ENCODE measurements at places on chromosomes 7 and 10.

DNA sequence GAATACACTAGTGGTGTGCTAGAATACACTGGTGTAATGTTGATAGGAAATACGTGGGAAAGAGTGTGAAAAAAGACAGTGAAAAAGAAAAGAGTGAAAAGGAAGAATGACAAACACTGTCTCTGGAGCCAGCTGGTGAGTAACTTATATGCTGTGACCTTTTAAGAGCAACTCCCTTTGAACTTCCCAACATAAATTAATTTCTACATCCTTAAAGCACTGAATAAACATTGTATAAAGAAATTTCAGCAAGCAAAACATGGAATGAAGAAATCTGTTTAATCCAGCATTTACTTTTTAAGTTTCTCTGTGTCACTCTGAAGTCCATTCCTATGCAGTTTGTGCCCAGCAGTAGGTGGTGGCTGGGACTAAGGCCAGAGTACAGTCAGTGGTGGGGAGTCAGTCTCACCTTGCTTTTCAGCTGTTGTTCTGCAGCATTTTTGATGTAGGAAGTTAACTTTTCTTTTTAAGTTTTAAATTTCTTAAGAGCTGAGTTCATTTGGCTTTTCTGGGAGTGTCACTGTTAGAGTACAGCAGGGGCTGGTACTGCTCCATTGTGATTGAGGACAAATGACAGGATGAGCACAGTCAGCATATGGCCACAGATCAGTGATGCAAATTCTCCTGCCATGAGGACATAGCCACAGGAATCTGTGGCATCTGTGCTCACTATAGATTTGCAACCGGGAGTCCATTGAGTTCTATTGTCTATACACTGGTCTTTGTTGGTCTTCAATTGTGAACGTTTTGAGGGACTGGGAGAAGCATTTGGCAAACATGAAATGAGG lies 321.8 kb downstream of the ZNF248 start:
- no peak for DNase-seq

DNA sequence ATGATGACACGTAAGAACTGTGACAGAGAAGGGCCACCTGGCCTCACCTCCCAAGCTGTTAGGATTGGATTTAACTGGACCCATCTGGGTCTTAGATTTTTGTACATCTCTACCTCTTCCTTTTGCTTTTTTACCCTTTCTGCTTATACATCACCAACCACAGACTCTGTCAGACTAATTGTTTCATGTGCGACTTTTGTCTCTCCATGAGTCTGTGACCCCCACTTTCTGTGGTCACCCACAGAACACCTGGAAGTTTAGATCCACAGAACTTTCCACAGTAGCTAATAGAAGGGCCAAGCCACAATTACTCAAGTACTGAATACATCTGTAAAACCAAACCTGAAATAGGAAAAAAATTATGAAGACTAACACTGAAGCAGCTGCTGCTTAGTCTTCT lies 23.1 kb downstream of the SEC31B start:
- no peak for DNase-seq

GRCh38 chr7:141709318-141709717 lies 1.2 kb downstream of the WEE2 start:
- DNase-seq = no peak

- no peak for DNase-seq
Observed at GRCh38 chr7:116257156-116257555, 46.8 kb downstream of the TES start.

- DNase-seq = no peak
Observed at GRCh38 chr7:109235316-109235715, 665.6 kb downstream of the DNAJB9 start.

GRCh38 chr10:288316-289200 lies 153.3 kb downstream of the ZMYND11 start:
- no peak for DNase-seq

- DNase-seq = no peak
Observed at GRCh38 chr7:92790992-92791391, 45.4 kb downstream of the CDK6 start.

- DNase-seq = no peak
Observed at GRCh38 chr7:80679921-80680907, 41.8 kb downstream of the CD36 start.

GRCh38 chr10:79435271-79436065 lies 10.0 kb downstream of the ZCCHC24 start:
- no peak for DNase-seq

GRCh38 chr7:41886262-41886900 lies 183.5 kb upstream of the INHBA start:
- DNase-seq = no peak

DNA sequence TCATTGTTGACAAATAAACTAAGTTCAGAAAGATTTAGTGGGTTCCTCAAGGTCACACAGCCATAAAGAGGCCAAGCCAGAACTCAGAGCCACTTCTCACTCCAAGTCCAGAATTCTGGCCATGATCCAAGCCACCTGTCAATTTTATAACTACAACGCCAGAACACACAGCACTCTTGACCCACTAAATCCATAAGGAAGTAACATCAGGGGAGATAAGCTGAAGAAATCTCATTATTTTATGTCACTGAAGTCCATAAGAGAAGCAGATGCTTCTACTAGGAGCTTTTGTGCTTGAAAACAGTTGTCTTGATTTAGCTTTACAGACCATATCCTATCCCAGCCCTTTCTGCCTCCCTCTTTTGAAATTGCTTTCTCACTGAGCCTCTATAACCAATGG lies 15.9 kb downstream of the ADAM12 start:
- no peak for DNase-seq

GRCh38 chr7:33961948-33962347 lies 56.6 kb downstream of the BMPER start:
- DNase-seq = no peak

DNA sequence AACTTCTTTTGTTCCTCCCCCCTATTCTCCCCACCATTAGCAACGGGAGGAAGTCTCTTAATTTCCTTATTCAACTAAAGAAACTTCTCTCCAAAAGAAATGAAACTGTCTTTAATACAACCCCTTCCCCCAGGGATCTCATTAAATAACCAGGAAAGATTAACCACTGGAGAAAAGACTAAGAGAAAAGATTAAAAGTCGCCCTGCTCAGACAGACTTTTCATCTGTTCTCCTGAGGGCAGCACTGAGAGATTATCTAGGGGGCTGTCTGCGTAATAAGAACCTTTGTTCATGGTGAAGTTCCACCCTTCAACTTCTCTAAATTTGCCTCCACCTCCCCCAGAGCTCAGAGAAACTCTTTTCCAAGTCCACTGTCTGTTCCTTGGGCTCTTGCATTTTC lies 105.5 kb downstream of the HGF start:
- no peak for DNase-seq

DNA sequence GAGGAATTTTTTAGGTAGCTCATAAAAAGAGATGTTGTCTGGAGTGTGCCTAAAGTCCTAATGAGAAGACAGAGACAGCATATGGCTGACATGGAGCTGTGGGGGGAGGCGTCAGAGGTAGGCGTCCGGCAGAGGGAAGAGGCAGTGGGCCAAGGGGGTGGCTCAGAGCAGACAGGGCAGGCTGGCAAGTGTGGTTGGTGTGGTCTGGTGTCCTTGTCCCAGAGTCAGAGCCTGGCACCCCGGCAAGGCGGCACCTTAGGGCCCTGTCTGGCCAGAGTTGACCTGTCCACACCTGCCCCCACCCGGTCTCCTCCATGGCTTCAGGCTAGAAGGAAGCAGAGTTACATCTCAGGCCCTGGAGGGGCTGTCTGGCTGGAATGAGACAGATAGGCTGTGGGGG lies 220.3 kb upstream of the ZNF32 start:
- no peak for DNase-seq

DNA sequence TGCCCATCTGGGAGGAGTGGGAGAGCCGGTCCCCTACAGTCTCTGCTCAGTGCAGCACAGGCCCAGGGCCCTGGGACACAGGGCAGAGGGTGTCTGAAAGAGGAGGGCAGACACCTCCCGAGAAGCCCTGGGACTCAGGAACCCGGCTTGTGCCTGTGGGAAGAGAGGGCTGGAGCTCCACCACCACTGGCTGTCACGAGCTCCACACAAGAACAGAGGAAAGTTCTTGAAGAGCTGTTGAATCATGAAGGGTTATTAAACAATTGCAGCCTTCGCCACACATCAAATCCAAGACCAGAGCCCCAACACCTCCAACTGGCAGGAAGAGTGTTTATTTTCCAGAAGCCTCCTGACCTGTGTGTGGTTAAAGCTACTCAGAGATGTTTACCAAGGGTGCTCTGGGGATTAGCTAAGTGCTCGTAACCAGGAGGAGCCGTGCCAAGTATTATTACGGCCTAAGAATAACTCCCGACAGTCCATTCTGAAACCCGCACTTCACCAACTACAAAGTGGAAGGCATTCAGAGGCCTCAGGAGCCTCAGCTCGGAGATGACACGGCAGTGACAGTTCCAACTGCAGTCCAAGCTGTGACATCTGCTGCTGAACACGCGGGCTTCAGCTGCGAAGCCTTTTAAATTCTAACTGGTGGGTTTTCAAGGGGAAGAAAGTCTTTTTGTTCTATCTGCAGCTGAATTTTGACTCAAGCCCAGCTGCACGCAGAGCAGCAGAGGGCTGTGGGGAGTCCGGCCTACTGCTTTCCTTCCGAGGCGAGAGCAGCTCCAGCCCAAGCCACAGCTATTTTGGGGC lies 75.1 kb downstream of the MAD1L1 start:
- no peak for DNase-seq

DNA sequence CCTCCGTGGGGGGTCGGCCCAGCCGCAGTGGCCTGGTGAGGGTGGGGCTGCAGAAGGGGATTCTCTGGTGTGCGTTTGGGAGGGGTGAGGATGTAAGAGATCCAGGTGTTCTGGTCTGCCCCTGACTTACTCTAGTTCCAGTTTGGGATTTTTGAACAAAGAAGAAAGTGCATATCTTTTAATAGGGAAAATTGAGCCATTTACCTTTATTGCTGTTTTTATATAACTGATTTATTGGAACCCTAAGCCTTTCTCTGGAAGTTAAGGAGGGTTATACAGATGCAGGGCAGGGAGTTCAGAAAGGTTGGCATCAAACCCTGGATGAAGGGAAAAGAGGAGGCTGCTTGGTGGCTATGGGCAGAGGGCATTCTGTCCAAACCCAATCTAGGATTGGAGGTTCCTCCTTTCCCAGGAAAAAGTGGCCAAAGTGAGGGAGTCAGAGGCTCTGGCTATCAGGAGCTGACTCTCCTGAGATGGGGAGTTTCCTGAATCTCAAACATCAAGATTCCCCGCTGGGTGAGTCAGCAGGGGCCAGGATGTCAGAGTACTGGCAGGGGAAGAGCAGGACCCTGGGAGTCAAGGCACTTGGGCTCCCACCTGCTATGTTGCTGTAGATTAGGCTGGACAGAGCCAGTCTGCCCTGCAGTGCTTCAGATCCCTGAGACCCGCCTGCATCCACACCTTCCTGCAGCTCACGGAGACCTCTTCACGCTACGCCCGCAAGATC lies 67.5 kb downstream of the CLIP2 start:
- DNase-seq = no peak

GRCh38 chr7:81690251-81690650 lies 79.6 kb downstream of the HGF start:
- no peak for DNase-seq

DNA sequence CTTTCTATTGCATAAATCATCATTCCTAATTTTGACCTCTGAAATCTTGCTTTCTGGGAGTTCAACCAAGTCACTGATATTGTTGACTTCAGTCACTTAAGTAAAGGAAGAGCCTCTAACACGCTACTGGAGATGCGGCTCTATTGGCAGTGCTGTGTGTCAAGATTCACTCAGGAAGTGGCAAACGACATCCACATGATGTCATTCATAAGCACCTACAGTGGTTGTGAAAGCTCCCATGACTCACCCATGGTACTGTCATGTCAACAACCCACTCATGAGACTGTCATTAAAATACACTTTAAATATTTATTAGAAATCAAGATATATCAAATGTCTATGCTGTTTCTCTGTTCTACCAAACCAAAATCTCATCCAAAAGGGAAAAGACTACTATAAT lies 52.5 kb upstream of the LHFPL3 start:
- no peak for DNase-seq

Measured in CD4-positive, alpha-beta T cell treated with Interleukin-21 for 1 hour (primary cell).